Stimulated activated CD4-positive, alpha-beta T cell treated with anti-CD3 and anti-CD28 coated beads, Interleukin-4, amount 100 ng/mL, for 1 hour (primary cell): ENCODE measurements at places on chromosomes 2 and 18.

DNA sequence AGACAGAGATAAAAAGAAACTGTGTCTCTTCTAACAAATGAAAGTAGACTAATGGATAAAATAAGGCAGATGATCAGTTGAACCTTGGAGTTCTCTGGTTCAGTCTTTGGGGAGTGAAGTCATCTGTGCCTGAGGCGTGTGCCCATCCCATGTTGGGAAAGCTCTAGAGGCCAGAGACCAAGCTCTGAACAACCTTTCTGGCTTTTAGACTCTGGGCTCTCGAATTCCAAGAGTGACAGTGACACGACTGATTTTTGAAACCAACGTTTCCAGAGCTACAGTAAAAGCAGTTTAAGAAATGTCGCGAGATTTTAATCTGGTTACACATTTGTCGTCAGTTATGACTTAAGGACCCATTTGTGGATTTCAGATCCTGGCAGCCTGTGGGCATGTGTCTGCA lies 83.7 kb upstream of the APCDD1 start:
- no peak for DNase-seq

GRCh38 chr2:113156278-113157117 lies 17.3 kb upstream of the PSD4 start:
- DNase-seq, result no peak

GRCh38 chr2:240507778-240508251 lies 50.0 kb downstream of the ANKMY1 start:
- DNase-seq, result no peak

DNA sequence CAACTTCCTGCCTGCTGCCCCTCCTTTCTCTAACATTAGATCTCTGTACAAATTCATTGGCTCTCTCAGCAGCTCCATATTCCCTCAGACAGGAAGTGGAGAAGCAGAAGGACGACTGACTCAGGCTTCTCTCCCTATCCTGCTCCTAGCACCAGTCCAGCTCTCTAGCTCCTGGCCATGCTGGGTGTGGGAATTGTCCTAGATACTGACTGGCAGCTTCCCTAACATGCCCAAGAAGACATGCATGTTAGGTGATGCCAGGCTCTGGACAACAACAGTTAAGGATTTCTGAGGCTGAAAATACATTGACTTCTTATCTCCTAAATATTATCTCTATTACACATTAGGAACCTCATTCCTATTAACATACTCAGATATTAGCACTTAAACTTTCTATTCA lies 292.9 kb downstream of the IKZF2 start:
- no peak for DNase-seq

DNA sequence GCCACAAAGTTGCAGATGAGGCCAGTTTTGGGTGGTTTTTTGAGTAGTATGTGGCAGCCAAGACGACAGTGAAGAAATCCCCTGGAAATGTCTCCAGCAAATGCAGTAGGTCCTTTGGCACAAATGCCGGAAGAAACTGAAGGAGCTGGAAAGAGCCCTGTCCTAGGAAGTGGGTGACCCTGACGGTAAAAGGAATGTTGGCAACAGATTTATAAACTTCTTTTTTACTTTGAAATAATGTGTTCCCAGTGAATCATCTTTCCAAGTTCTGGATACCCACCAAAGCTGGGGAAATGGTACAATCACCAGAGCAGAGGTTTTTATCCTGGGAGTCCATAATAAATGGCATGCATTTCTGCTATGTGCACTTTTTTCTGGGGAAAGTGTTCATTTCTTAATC lies 112.9 kb downstream of the CSRNP3 start:
- no peak for DNase-seq

DNA sequence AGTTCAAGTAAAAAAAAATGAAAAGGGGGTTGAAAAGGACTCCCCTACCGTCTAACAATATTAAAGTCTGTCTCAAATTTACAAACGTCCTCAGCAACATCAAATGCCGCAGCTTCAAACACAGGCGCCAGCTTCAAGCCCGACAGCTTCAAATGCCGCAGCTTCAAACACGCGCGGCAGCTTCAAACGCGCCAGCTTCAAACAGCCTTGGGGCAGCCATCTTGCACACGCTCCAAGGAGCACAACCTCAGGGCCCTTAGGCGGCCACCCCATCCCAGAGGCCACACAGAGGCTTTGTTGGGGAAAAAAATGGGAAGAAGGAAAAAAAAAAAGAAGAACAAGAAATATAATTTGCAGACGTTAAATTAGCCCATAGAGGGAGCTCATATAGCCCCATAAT lies 244.4 kb upstream of the VRK2 start:
- DNase-seq, result no peak

- no peak for DNase-seq
These were observed 15.8 kb downstream of the BOLA3 start for GRCh38 chr2:74131901-74132300.

- DNase-seq, result no peak
These were observed 29.9 kb downstream of the DAPL1 start for GRCh38 chr2:158825021-158825420.

- no peak for DNase-seq
These were observed 77.5 kb downstream of the CDCA7 start for GRCh38 chr2:173432049-173432754.

DNA sequence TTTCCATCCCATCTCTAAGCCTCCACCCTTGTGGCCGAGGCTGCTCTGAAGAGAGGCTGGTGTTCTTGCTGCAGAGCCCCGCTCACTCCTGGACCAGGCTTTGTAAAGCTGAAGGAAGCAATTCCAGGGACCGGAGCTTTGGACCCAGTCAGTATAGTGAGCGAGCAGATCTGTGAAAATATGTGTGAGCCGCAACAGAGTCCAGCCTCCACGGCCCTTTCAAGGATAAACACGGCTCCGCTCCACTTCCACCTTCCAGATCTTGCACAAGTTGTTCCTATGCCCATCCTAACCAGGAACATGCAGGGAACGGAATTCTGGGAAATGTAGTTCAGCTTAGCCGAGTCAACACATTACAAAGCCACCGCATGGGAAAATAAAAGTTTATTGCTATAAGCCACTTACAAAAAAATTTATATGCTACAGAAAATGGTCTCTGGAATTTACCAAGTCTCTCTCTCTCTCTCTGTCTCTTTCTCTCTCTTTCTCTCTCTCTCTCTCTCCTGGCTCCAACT lies 151.7 kb upstream of the ZNF521 start:
- no peak for DNase-seq

DNA sequence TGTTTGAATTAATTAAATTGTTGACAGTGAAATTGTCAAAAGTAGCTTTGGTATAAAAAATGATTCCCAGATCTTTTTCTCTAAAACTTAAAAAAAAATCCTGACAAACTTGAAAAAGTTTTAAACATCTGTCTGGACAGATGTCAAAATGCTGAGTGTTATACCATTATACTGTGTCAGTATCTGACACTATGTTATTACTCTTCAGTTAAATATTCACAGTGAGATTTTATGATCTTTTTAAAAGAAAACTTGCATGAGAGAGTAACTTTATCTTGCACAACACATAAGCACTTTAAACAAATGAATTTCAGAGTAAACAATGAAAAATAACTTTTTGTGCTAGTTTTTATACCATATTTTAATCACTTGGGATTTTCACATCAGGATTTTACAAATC lies 167.4 kb downstream of the MEIS1 start:
- DNase-seq, result no peak

DNA sequence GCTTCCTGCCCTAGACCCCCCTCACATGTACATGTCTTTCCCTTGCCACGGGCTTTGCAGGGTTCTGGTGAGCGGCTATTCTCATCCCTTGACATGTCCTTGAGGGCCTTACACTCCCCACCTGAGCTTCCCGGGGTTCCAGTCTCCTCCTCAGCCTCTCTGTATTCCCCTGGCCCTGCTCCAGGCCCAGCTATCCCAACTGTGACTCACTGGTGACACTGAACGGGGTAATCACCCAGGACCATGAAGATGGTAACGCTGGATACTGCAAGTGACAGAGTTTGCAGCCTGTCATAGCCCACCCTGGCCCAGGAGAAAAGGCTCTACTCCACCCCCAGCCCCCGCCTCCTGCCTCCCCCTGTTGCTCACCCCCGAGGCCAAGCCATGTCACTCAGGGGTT lies 27.3 kb downstream of the KIF3C start:
- DNase-seq, result no peak

DNA sequence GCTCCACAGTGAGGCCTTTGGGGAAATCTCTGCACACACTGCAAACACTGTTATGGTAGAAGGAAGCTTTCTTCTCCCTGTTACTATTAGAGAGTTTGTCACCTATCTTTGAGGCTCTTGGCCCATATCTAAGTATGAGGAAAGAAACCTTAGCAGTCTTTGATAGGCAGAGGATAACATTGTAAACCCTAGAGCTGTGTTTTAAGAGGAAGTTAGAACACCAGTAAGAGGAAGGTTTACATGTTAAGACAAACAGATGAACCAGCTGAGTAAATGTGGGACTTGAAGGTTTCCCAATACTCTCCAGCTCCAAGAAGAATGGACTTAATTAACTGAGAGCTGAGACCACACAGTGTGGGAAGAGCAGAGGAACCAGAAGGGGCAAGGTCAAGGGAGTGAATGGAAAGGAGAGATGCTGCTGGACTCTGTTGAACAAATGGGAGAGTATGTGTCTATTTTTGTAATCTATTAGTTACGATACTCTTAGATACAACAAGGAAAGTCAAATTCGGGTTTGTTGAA lies 257.0 kb downstream of the DPP10 start:
- no peak for DNase-seq

DNA sequence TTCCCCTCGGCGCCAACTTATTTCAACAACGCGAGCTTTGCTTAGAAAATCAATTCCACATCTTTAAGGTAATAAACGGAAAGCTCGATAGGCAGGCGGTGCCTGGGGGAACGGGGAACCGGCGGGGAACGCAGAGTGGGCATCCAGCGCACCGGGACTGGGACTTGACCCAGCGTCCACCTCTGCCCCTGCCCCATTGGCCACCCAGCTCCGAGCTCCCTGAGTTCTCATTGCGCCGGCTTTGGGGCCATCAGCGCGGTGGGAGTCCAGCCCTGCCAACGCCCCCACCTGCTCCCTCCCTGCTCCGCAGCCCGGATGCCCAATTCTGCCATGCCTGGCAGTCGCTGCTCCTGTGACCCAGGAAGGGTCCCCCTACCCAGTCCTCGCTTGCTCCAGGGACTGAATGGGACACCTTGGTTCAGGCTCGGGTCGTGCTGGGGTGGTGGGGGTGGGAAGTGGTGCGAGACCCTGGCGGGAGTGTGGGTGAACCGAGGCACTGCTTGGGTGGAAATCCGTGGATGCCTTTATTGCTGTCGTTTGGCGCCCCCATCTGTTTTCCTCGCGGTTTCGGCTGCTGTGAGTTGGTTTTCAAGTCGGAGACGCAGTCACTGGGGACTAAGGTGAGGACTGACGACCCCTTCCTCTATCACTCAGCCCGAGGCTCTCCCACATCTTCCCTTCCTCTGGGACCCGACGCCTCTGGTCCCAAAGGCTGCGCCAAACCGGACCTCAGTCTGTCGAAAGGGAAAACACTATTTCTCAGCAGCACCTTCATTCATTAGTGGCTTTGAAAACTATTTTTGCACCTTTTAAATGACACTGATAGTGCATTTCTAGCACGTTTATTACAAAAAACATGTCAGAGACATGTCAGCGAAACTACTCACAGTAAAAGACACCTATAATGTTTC lies 2.4 kb upstream of the EVX2 start:
- no peak for DNase-seq

- DNase-seq, result no peak
These were observed 40.0 kb downstream of the TTC32 start for GRCh38 chr2:19861813-19862212.

- peak; percentile 71 for DNase-seq
These were observed 63.4 kb downstream of the ZCCHC2 start for GRCh38 chr18:62586151-62586774.

DNA sequence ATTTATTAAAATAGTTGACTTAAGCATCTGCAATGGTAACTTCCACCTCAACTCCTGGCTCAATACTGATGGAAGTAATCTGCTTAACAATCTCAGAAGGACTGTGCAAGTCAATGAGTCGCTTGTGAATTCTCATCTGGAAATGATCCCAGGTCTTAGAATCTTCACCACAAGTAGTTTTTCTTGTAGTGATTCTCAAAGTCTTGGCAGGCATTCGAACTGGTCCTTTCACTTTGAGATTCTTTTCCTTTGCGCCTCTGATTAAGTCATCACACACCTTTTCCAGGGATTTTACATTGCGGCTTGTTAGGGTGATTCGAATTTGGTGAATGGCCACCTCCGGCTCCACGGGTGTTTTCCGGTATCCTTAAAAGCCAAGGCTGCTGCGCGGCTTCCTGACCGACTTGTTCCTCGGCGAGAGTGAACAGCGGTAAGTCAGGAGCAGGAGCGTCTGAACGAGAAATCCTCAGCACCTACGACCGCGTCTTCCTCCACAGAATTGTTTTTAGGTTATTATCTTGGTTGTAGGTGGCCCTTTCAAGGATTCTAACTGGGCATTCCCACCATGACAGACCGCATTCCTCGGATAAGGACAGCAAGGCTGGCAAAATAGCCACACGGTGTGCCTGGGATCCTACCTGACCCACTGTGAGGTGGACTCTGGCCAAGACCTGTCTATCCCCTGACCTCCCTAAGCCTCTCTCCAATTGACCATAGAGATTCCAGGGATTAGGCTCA lies 23.8 kb upstream of the SLC20A1 start:
- DNase-seq, result no peak

DNA sequence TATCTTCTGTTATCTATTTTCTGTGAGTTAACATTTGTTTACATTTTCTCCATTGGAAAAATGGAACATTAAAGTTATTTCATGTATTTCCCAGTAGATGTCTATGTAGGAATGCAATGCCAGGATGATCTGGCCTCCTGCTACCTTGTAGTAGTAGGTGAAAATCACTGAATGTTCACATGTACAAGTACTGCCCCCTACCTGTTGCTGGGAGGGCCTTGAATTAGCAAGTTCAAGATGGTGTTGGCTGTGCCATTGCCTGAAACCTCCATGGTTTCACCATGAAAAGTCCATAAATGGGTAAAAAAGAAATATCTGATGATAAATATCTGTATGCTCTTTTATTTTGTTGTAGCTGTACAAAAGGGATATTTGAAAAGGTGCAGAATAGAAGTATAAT lies 30.7 kb downstream of the XRCC5 start:
- no peak for DNase-seq

GRCh38 chr2:238922435-238922834 lies 74.5 kb downstream of the TWIST2 start:
- no peak for DNase-seq

GRCh38 chr18:10488017-10488416 lies 33.6 kb downstream of the APCDD1 start:
- no peak for DNase-seq

DNA sequence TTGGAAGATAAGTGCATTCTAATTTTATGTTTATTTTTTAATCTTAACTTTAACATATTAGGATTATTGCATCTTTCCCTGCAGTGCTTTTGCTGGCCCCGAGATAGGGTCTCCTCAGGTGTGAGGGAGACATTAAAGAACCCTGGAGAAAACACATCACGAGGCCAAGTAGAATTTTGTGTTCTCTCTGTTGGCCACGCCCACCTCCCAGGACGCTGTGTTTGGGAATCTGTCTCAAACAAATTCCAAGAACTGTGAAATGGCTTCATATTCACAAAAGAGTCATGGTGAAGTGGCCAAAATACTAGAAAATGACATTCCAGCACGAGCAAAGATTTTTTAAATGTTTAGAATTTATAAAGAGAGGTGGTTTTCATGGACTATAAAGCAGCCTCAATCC lies 27.3 kb downstream of the RNF144A start:
- DNase-seq, result no peak
